ENCODE measurements at places on chromosomes 3 and 15. TPM values are rescaled to one million over a fixed set of nuclear protein-coding genes. Genes with fewer than 3 reads are reported as not detected.

Gene CTXND1
- 0.27 TPM for polyA plus RNA-seq

Gene AADAC
- polyA plus RNA-seq: 0.12 TPM

Gene REC114
- 2.3 TPM for polyA plus RNA-seq

Gene ADPRH
- polyA plus RNA-seq: 5.6 TPM

Gene ATP13A4
- 1.0 TPM for polyA plus RNA-seq

Gene KLHL40
- polyA plus RNA-seq: 0.66 TPM

Gene PYGO1
- 7.2 TPM for polyA plus RNA-seq

Gene SH3GL3
- 52.4 TPM for polyA plus RNA-seq

Gene SAMD7
- polyA plus RNA-seq: not detected

Gene ROPN1
- polyA plus RNA-seq: not detected

- DNase-seq: no peak
These were observed 7.9 kb upstream of the LINGO1 start for GRCh38 chr15:77640615-77641014.

- DNase-seq: peak; percentile 42
These were observed 48.9 kb downstream of the NIPA2 start for GRCh38 chr15:22887157-22887951.

- peak; percentile 88 for DNase-seq
These were observed 528.1 kb downstream of the FOXP1 start for GRCh38 chr3:71055257-71056001.

DNA sequence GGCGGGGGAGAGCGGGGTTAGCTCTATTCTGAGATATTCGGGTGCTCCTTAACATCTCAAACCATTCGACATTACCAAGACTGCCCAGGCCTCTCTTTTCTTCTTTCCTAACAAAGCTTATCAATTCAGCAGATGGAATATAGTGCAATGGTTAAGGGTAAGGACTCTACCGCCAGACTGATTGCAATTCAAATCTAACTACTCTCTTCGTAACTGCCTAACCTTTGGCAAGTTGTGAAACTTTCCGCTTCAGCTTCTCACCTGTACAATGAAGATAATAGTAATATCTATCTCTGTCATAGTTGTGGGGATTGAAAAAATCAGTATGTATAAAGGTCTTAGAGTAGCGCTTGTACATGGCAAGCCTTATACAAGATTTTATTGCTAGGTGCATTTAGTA is 972 bp downstream of the UBA5 start:
- no peak for DNase-seq

DNA sequence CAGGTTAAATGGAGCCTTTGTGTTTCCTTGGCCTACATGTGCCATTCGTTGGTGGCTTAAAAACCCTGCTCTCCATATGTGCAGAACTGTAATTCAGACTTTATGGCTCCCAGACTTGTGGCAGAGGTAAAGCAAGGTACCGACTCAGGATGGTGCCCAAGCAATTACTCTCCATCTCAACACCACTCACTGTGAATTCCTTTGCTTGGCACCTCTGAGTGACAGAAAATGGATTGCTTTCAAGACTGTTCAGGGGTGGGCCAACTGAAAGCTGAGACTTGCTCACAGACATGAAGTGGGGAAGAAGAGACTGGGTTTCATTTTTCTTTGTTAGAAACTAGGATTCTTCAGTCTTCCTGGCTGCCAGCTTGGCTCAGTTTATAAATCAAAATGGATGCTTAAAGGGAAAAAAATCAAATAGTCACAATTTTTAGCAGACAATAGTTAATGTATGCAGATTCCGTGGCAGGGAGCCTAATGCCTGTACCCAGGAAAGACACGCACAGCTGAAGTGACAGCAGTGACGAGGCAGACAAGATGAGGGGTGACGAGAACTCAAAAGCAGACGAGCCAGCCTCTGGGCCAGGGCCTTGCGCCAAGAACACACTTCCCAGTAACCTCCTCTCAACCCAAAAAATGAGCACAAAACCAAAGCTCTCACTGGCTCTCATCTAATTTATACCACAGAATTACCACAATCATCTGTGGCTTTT is 207.9 kb upstream of the SLC2A2 start:
- no peak for DNase-seq

- peak; percentile 41 for DNase-seq
These were observed 179.2 kb downstream of the RORA start for GRCh38 chr15:61049934-61050333.

DNA sequence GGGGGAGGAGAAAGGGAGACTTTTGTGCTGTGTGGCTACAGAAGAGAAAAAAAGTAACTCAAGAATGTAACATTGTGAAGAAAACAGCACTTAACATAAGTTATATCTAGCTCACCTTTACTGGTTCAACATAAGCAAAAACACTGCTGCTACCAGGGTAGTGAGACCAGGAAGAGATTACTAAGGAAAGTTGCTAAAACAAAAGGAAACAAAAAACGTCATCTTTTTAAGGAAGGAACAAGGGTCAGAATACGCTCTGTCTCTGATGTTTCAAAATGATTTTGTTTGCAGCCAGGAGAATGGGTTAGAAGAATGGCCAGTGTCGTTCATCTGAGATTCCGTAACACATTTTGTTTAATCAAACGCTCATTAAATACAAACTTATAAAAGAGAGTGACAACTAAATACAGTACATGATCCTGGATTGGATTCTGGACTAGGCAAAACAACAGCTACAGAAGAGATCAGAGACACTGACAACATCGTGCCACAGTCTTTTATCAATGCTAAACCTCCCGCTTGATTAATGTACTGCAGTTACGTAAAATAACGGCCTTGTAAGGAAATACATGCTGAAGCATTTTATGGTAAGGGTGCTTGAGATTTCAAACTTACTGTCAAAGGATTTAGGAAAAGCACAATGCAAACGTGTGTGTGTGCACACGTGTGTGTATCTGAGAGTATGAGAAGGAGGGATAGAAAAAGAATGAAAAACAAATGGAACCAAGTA is 67.7 kb downstream of the FOXP1 start:
- DNase-seq: no peak

GRCh38 chr15:34837246-34838016 is 42.1 kb upstream of the ACTC1 start:
- peak; percentile 32 for DNase-seq

DNA sequence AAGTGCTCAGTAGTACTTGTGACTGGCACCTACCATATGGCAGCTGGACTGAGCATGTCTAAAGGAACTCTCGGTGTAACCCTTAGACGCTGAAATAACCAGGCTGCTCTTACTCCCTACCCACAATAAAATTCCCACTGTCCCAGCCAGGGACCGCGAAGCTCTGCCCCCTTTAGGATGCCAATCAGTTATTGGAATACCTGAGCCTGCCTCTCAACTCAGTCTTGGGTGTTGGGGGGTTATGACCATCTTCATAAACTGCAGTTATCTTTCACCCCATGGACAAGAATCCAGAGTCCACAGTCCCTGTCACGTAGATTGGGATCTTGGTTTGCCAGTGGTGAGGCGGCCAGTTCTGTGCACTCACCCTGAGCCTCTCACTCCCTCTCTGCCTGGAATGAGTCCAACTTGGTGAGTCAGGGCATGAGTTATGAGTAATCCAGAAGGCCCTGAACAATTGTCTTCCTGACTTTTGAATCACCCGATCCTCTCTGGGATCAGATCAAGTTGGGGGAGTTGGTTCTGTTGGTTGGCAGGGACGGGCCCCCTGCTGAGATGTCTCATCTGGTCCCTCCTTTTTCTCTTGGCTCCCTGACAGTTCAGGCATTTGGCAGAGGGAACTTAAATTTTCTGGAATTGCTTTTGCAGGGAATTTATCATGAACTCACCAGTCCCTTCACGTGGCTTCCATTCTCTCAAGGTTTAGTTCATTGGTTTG is 120.1 kb upstream of the UBE2E1 start:
- DNase-seq: no peak

- DNase-seq: no peak
These were observed 180.8 kb downstream of the KCNAB1 start for GRCh38 chr3:156300929-156301840.

GRCh38 chr3:161540594-161540993 is 44.0 kb downstream of the OTOL1 start:
- no peak for DNase-seq

GRCh38 chr15:34217587-34218225 is 7.1 kb upstream of the EMC4 start:
- no peak for DNase-seq

DNA sequence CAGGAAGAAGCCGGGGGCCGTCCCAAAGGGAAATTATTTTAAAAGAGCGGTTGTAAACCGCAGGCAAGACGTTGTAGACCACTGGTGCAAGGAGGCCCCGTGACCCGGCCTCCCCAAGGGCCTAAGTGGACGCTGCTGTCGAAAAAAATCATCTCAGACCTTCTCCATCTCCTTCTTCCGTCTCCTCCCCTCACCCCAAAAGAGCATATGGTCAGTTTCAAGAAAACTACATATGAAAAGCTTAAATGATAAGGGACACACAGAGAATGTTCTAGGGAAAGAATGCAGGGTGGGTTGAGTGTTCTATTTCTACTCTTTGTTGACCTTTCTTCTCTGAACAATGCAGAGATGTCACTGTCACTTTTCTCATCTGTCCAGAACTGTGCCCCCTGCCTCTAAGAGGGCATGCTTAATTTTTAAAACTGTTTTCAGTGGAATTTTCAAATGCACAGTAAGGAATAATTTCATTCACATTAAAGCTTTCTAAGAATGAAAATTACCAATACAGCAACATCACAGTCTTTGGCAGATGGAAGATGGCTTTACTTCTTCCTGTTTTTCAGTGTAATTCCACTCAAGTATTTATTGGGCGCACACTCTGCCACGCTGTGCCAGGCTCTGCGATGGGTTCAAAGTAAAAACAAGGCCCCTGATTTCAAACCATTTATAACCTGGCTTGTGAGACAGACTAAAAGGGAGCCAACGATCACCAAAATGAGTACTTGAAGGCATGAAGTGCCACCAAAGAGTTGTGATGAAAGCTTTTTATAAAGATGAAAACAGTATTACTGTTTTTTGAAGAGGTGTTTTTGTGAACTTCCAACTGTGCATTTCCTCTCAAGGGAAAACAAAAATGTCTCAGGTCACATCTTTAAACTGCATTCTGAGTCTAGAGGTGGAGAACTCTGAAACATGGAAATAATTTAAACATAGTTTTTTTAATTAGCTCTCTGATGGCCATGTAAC is 891 bp upstream of the TOP2B start:
- no peak for DNase-seq

GRCh38 chr15:55681631-55682030 is 61.3 kb downstream of the PRTG start:
- DNase-seq: no peak

DNA sequence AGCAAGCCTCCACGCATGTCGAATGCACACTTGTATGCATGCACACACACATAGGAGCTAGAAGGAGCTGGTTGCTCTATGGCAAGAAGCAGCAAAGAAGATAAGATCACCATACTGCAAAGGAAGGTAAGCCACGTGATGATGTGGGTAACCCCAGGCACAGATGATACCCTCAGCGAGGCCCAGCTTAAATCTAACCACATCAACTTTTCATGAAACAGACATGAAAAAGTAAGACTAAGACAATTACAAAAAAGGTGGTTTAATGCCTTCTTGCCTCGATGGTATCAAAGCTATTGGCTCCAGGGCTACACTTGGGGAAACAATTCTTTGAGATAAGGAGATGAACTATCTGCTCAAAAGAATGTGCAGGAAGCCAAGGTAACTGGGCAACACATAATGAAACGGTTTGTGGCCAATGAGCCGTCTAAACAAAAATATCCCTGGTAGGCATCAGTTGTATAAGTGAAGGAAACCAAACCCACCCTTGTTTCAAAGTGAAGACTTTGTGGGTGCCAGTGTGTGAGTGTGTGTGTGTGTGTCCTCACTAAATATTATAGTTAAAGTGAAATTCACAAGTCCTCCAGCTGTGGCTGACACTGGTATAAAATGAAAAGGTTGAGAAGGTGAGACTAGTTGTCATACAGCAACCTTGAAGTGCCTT is 365.7 kb upstream of the ICE2 start:
- no peak for DNase-seq

All from cardiac muscle cell (in vitro differentiated cells and primary cell).